ENCODE measurements at places on chromosomes 3 and 15.

DNA sequence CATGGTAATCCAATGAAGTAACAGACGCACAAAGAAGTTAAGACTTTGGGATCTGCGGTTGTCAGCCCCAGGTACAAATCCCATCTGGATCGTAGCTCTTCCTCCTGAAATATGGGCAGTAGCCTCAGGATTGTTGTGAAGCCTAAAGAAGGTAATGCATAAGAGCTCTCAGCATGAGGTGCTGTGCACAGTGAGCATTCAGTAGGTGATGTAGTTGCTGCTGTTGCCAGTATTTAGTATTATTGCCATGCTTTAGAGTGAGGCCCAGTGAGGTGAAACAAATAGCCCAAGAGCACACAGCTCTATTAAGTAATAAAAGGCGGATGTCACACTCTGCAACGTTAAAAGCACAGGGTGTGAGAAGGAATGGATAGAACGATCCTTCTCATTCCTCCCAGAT, 225.7 kb downstream of the GABRG3 start:
- no peak for DNase-seq

DNA sequence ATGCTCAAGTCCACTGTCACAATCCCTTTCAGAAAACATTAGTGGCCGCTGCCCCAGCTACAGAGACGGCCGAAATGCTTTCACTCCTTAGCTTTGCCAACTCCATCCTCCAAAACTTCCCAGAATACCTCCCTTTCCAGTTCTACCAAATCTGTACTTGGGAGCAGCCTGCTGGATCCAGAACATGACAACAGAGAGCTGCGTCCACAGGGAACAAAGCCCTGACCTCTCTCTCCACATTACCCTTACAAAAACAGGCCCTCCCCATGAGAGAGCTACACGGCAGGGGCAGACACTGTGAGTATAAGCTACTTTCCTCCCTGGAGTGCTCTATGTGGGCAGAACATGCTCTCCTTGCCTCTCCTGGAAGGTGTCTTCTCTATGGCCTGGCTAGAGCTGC, 6.3 kb downstream of the RBM15B start:
- DNase-seq = no peak

GRCh38 chr3:128337305-128337704, 129.4 kb downstream of the DNAJB8 start:
- DNase-seq = no peak

GRCh38 chr3:169861871-169862270, 7.9 kb downstream of the LRRC31 start:
- no peak for DNase-seq

- DNase-seq = no peak
Measured at GRCh38 chr3:121436074-121436473, 109.7 kb downstream of the POLQ start.

Data from HFF-Myc (cell line).